ENCODE measurements at places on chromosomes 16 and 17.
A peak's percentile ranks its signal among the peaks of the same experiment; 100 is the strongest.

DNA sequence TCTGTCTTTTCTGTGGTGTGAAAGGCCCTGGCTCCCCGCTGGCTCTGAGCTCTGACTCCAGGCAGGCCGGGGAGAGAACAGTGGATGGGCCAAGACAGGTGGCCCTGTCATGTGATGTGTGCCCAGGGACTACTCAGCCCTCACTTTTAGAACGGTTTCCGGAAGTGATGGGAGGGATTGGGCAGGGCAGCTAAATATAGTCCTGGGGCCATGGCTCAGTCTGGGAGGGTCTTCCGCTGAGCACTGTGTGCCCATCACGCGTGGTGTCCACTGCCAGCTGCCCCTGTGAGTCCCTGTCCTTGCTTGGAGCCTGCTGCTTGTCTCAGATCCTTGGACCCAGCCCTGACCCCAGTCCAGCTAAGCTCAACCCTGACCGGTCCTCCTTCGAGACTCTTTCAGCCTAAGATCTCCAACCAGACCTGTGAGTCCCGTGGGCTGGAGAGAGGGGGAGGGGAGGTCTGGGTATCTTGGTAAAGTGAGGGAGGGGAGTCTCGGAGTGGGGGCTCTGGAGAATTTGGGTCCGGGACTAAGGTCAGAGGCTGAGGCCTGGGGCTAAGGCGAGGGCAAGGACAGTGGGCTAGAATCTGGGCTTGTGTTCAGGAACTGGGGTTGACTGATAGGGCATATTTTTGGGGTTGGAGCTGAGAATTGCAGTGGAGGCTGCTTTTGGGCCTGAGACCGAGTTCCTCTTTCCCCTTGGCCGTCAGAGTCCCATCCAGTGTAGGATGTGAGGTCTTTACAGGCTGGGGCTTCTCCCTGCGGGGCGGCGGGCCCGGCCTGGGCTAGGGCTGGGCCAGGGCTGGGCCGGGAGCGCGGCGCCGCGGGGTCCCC is at the start of gene TRIM72:
Gene TRIM72, plus strand, starts transcription at position 243 of the 831 bp plus-strand sequence. CDS start 620 bp downstream, outside the sequence.
- no peak for DNase-seq

DNA sequence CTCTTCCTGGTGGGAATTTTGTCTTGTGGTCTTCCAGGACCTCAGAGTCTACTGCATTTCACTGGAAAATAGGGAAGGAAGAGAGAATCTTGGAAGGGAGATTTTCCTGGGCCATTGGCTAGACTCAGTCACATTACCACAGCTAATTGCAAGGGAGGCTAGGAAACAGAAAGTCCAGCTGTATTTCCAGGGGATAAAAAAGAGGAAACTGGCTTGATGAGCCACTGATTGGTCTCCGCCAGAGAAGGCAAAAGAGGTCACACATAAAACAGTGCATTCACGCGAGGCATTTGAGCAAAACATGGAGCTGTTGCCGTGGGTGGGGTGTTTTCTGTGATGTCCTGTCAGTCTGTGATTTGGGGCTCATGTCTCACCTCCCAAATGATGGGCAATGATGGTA is 345.3 kb downstream of the FOXL1 start:
- DNase-seq = no peak

DNA sequence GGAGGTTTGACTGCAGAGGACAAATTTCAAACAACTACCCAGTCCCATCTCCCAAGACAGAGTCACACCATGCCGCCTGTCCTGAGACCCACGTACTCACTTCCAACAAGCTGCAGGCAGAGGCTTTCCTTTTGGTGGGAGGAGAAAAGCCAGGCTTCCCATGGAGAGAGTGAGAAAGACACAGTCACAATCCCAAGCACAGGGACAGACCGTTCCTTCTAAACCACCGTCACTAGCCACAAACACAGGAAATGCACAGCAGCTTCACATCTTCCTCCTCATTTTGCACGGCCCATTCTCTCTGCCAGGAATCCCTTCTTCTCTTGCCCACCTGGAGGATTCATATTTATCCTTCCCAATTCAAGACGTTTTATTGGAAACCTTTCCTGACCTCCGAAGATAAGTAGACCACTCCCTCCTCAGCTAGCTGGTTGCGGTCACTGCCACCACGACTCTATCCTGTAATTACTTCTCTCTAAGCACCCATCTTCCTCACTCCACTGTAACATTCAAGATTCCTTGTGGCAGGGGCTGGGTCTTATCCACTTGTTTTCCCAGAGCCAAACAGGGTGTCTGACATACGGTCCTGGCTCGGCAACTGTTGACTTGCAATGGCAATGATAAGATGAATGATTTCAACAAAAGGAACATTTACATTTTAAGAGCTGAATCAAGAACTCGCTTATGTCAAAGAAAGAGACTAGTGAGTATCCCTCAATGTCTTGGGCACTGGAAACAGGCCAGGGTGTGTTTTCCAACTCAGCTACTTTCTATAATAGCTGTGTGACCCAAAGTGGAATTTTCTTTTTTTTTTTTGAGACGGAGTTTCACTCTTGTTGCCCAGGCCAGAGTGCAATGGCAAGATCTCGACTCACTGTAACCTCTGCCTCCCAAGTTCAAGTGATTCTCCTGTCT is 87.6 kb downstream of the XYLT1 start:
- no peak for DNase-seq

GRCh38 chr16:15487336-15488284 is 53.2 kb downstream of the BMERB1 start:
- no peak for DNase-seq

- no peak for DNase-seq
Observed at GRCh38 chr17:1422885-1423284, 22.9 kb upstream of the YWHAE start.

DNA sequence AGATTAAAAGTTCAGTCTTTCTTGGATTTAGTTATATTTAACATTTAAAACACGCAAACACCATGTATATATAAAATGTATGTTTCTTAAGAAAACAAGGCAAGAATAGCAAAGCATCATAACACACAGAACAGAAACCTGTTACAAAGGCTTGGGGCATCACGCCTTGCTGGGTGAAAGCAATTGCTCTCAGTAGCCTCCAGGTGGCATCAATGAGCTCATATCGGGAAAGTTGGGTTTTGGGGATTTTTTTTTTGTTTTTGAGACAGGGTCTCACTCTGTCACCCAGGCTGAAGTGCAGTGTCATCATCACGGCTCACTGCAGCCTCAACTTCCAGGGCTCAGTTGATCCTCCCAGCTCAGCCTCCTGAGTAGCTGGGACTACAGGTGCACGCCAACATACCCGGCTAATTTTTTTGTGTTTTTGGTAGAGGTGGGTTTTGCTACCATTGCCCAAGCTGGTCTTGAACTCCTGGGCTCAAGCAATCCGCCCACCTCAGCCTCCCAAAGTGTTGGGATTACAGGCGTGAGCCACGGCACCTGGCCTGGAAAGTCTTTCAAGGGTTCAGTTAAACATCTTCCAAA is 56.9 kb downstream of the CYB5D2 start:
- no peak for DNase-seq

- no peak for DNase-seq
Observed at GRCh38 chr16:49622084-49622390, 233.9 kb downstream of the ZNF423 start.

DNA sequence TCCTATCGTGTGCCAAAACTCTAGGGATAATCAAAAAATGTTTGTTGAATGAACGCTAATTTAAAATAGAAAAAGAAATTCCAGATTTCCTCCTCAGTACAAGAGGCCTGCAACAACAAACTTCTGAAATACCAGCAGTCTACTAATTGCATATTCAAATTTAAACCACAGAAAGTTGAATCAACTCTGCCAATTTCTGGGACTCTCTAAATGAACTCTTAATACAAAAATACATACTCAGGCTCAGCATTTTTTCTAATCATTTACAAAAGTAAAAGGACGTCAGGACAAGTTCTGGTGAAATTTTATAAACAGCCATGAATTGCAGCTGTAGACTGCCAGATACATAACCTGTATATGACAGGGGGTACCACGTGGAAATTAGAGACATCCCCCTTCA is 49.0 kb downstream of the KANSL1 start:
- DNase-seq = no peak

DNA sequence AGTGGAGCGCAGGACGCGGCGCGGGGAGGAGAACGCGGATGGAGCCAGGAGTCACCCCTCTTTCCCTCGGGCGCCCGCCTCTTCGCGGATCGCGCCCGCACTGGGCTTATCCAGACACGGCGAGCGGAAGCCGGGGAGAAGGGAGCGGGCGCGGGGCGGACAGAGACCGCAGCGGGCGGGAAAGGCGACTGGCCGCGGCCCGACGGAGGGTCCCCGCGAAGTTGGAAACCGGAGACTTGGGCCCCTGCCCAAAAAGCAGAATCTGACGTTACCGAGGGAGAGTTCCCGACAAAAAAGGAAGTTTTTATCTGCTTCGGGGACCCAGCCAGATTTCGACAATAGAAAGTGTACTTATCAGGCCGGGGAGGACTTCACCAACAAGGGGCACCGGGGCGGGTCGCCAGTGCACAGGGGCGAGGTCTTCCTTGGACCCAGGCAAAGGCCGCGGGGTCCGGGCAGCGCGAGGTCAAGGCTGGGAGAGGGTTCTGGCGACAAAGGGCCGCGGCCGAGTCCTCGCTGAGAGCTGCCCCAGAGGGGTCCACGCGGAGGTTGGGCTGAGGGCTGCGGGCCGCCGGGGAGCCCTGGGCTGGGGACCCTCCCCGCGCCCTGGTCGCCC is 519 bp downstream of the ST6GALNAC2 start:
- no peak for DNase-seq

GRCh38 chr17:17515934-17516930 is 20.0 kb upstream of the RASD1 start:
- DNase-seq = no peak

DNA sequence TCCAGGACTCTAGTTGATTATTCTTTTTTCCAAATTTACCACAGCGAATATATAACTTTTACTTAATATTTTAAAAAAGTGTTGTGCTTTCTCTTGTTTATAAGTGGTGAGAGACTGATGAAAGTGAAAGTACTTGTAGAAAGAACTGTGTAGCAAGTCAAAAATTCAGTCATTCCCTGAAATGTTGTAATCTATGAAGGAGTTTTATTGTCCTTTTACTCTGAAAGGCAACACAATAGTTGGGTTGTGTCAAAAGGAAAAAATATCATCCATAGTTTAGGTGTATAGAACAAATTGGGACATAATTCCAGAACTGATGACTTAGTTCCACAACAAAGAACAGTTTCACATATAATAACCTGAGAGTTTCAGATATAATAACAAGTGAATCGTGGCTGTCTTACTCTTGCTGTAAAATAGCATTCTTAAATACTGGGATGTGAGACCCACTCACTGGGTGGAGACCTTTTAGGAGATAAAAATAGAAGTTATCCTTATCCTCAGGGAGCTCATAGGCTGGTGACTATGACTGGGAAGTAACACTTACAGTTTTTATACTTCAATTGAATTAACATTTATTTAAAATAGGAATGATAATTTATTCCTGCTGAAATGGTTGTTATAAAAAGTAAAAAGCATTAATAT is 20.6 kb downstream of the CYB5B start:
- DNase-seq = no peak

- DNase-seq = no peak
Observed at GRCh38 chr16:54066451-54067105, 220.0 kb downstream of the IRX3 start.

- DNase-seq = no peak
Observed at GRCh38 chr17:79870540-79870939, 31.3 kb upstream of the CBX4 start.

- DNase-seq = no peak
Observed at GRCh38 chr17:57355090-57355859, 99.0 kb downstream of the MSI2 start.

- peak; percentile 63 for DNase-seq
Observed at GRCh38 chr16:102060-102855, 24.2 kb downstream of the MPG start.

- no peak for DNase-seq
Observed at GRCh38 chr17:58753026-58753425, 2.6 kb upstream of the PPM1E start.

DNA sequence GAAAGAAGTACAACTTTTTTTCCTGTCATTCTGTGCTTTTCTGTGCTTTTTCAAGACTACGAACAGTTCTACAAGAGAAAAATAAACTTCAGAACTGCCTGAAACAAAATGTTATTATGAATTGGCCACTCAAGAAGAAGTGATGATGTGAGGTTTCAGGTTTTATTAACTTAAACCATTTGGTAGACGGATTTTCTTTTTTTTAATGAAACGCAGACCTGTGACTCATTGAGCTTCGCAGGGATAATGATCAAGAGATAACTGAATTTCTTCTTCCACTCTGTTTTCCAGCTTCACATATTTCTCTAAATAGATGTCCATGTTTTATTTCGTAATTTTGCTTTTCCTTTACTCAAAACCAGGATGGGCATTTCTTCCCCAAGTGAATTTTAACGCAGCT is 32.7 kb downstream of the AIPL1 start:
- no peak for DNase-seq

DNA sequence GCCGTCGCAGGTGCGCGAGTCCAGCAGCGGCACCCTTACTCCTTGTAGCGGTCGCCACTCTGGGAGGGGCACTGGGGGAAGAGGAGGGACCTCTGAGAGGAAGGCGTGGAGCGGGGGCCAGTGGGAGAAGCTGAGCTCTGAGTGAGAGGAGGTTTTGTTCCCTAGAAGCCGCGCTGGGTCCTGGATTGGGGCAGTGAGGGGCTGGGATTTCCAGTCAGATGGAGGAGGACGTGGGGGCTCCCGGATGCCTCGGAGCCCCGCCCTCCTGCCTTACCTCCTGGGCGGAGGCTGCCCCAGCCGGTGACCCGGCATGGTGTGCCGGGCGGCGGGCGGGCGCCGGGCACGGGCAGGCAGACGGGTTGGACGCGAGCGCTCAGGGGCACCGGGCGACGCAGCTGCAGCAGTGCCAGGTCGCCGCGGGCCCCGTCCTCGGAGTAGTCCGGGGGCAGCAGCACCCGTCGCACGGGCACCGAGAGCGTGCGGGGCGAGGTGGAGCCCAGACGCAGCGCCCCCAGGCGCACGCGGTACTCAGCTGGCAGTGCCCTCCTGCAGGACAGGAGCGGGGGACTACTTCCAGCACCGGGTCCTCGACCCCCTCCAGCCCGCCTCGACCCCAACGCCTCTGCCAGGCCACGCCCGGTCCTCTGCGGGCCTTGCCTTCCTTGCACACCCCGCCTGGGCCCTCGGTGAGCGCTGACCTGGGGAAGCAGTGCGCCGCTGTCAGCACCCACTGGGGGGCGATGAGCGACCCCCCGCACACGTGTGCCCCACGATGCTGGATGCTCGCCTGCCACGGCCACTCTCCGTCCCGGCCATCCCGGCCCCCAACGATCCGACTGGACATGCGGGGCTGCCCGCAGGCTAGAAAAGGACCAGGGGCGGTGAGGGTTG is 2.0 kb downstream of the PRSS33 start:
- DNase-seq = no peak

DNA sequence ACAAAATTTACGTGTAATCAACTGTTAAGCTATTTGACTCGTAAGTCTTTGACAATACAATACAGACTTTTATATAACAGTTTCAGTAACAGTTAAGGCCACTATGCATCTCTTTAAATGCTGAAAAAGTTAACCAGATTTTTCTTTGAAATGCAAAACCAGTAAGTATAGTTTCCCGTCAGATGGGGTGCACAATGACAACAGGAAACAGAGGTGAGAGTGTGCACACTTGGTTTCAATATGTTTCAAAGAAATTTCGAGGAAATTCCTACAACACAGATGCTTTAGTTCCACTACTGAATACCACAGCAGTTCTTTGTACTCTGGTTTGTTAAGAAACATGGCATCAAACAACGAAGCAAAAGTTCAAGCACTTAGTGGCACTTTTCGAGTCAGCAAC is 48.4 kb downstream of the RNF157 start:
- no peak for DNase-seq

- DNase-seq = peak; percentile 24
Observed at GRCh38 chr17:21214777-21215541, 998 bp upstream of the TMEM11 start.

- DNase-seq = peak; percentile 13
Observed at GRCh38 chr17:66777689-66778225, 57.2 kb upstream of the CACNG5 start.

- no peak for DNase-seq
Observed at GRCh38 chr17:48549914-48550501, 5.1 kb upstream of the HOXB2 start.
